ENCODE measurements at places on chromosomes 3 and 15. TPM values are rescaled to one million over a fixed set of nuclear protein-coding genes. Genes with fewer than 3 reads are reported as not detected.

- H3K36me3 ChIP-seq, result peaks cover 5% of the 10 kb centered on the region
- H3K27ac ChIP-seq, result no peak overlapping the region
- H3K27me3 ChIP-seq, result no peaks in the 10 kb centered on the region
- no peak overlapping the region for H3K4me3 ChIP-seq
Measured at GRCh38 chr3:59978979-59979378, 929.2 kb upstream of the CFAP20DC start.

CLDN18 gene
- total RNA-seq, result not detected

SPTBN5 gene
- total RNA-seq, result 1.6 TPM

DNA sequence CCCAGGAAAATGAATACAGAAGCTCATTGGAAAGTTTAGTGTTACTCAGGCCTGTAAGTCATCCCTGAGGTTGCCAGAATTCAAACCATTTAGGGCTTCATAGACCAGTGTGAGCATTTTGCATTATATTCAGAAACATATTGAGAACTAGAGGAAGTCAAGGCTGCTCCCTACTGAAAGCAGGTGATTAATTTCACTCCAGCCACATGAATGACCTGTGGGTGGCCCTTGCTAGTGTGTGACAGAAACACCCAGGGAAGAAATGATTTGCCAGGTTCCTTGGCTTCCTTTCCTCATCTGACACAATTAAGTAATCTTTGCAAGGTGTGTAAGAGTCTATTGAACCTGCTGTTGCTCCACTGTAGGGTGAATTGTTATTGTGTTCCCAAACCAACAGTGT lies 61.8 kb downstream of the GAP43 start:
- H3K4me1 ChIP-seq, result peaks cover 2% of the 10 kb centered on the region
- H3K36me3 ChIP-seq, result no peaks in the 10 kb centered on the region
- no peak overlapping the region for H3K27ac ChIP-seq
- DNase-seq, result no peak
- no peak overlapping the region for H3K4me3 ChIP-seq

RNU5B-1 gene
- total RNA-seq, result 27.3 TPM

LSMEM2 gene
- not detected for total RNA-seq

GRCh38 chr3:66419036-66419435 lies 81.8 kb downstream of the LRIG1 start:
- DNase-seq, result no peak
- H3K36me3 ChIP-seq, result peaks cover 24% of the 10 kb centered on the region
- H3K27me3 ChIP-seq, result no peaks in the 10 kb centered on the region
- no peak overlapping the region for H3K27ac ChIP-seq
- H3K4me1 ChIP-seq, result peaks cover 7% of the 10 kb centered on the region

ZMYND10 gene
- total RNA-seq, result 2.2 TPM

DNA sequence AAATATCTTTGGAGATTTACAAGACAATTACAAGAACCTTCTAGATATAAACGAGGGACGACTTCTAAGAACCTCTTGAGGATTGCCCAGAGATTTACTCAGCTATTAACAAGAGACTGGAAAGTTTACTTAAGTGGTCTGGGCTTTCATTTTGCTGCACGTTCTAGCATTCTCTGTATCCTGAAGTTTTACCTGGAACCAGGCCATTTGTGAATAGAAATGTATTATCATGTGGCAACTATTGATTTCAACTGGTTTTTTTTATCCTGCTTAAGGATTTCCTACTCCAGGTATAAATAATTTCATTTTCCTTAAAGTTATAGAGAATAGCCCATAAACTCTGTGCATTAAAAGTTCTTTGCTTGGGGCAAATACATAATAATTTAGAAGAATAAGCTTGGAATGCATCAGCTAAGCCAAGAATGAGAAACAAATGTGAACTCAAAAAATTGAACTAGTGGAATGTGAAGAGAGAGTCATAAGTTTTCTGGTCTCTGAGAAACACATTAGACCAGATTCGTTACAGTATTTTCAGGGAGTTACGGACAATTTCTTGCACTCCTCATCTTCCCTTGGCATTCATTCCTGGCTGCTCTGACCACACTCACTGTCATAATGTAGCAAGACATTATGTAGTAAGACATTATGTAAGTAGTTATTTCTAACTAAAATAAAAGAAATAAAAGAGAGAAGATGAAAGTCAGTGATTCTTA lies 1.3 kb downstream of the AQP9 start:
- H3K27ac ChIP-seq, result no peak overlapping the region
- H3K4me1 ChIP-seq, result no peaks in the 10 kb centered on the region
- H3K27me3 ChIP-seq, result peaks cover 15% of the 10 kb centered on the region
- no peak for DNase-seq
- no peaks in the 10 kb centered on the region for H3K36me3 ChIP-seq

DNA sequence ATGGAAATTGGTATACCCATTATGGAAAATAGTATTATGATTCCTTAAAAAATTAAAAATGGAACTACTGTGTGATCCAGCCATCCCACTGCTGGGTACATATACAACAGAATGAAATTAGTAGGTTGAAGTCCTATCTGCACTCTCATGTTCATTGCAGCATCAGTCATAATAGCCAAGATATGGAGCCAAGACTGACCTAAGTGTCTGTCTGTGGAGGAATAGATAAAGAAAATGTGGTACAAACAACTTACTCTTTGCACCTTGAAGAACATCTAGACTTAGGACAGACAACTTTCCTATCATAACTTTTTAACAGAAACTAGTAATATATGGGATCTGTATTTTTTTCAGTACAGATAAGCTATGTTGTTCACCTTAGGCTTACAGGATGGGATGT lies 30.0 kb upstream of the PPARG start:
- H3K27ac ChIP-seq, result no peak overlapping the region
- no peak for DNase-seq
- no peaks in the 10 kb centered on the region for H3K4me1 ChIP-seq
- H3K27me3 ChIP-seq, result peaks cover 4% of the 10 kb centered on the region

DNA sequence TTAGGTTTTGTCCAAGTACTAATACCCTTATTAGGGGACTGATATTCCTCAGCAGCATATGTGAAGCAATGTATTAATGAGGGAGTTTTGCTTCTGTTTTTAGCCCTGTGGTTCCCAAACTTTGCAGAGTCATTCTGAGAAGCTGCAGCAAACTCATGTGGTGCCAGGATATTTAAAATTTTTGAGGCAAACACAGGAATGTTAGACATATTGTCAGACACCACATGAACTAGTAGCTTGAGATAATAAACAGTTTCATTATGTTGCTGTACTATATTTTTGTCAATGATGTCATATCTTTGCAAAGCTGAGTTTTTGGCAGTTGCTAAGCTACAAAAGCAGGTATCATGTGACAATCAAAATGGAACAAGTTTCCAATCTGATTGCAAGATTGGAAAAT lies 36.6 kb downstream of the ATP6V1A start:
- H3K27ac ChIP-seq, result no peak overlapping the region
- no peaks in the 10 kb centered on the region for H3K27me3 ChIP-seq
- no peak for DNase-seq
- H3K4me3 ChIP-seq, result no peak overlapping the region
- H3K36me3 ChIP-seq, result peaks cover 2% of the 10 kb centered on the region
- H3K4me1 ChIP-seq, result peaks cover 6% of the 10 kb centered on the region

DNA sequence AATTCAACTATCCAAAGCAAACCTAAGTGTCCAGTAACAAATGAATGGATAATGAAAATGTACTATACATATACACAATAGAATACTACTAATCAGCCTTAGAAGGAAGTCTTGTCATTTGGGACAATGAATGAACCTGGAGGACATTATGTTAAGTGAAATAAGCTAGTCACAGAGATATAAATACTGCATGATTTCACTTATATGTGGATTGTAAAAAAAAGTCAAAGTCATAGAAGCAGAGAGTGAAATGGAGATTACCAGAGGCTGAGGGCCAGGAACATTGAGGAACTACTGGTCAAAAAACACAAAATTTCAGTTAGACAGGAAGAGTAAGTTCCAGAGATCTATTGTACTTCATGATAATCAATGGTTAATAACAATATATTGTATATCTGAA lies 33.6 kb downstream of the MYO5A start:
- no peaks in the 10 kb centered on the region for H3K27me3 ChIP-seq
- no peak for DNase-seq
- no peak overlapping the region for H3K4me3 ChIP-seq
- H3K27ac ChIP-seq, result no peak overlapping the region
- peaks cover 8% of the 10 kb centered on the region for H3K36me3 ChIP-seq

CD80 gene
- total RNA-seq, result 11.6 TPM

DNA sequence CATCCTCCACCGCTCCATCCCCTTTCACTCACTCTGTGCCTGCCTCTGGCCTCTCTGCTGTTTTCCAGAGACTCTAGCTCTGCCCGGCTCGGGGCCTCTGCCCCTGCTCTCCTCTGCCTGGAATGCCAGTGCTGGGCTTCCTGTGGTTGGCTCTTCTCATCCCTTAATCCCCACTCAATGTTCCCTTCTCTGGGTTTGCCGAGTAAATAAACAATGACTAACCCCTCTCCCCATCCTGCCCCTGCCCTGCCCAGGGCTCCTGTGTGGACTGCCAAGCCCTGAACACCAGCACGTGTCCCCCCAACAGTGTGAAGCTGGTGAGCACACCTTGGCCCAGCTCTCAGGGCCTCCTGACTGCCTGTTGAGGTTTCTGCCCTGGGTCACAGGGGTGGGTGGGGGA lies 12.2 kb downstream of the STAB1 start:
- no peaks in the 10 kb centered on the region for H3K27me3 ChIP-seq
- H3K36me3 ChIP-seq, result no peaks in the 10 kb centered on the region
- no peak overlapping the region for H3K4me3 ChIP-seq
- H3K27ac ChIP-seq, result no peak overlapping the region

- no peaks in the 10 kb centered on the region for H3K4me1 ChIP-seq
- H3K27me3 ChIP-seq, result no peaks in the 10 kb centered on the region
- H3K27ac ChIP-seq, result no peak overlapping the region
- DNase-seq, result no peak
Measured at GRCh38 chr3:96214941-96215340, 599.5 kb upstream of the EPHA6 start.

GRCh38 chr15:33149919-33150318 lies 44.6 kb downstream of the FMN1 start:
- DNase-seq, result no peak
- H3K4me1 ChIP-seq, result peaks cover 24% of the 10 kb centered on the region
- no peaks in the 10 kb centered on the region for H3K36me3 ChIP-seq
- no peak overlapping the region for H3K4me3 ChIP-seq
- H3K27ac ChIP-seq, result no peak overlapping the region
- H3K27me3 ChIP-seq, result peaks cover 16% of the 10 kb centered on the region

RAB6B gene
- total RNA-seq, result 0.39 TPM

CFAP91 gene
- total RNA-seq, result 0.94 TPM

DNA sequence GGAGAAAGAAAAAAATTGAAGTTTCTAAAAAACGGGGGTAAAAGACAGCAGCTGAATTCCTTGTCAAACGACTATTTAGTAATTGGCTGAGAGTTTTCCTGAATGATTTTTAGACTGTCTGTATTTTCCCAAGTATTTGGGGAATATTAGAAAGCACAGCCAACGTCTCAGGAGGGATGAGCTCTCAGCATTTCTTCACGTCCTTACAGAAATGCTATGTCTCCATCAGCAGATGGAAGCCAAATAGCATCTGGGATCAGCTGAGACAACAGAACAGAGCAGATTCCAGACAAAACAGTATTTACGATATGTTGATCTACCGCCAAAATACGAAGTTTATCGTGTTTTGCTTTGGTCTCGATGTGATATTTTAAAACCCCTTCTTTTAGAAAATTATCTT lies 5.3 kb upstream of the TMC3 start:
- peaks cover 4% of the 10 kb centered on the region for H3K36me3 ChIP-seq
- no peaks in the 10 kb centered on the region for H3K27me3 ChIP-seq
- peaks cover 5% of the 10 kb centered on the region for H3K4me1 ChIP-seq
- DNase-seq, result no peak

IGSF10 gene
- not detected for total RNA-seq

OR5K2 gene
- not detected for total RNA-seq

GRCh38 chr15:79410237-79410636 lies 21.9 kb upstream of the MINAR1 start:
- DNase-seq, result no peak
- H3K27me3 ChIP-seq, result peaks cover 3% of the 10 kb centered on the region
- H3K4me3 ChIP-seq, result no peak overlapping the region
- no peaks in the 10 kb centered on the region for H3K36me3 ChIP-seq
- no peak overlapping the region for H3K27ac ChIP-seq
- no peaks in the 10 kb centered on the region for H3K4me1 ChIP-seq

GRCh38 chr3:194952841-194953241 lies 267.2 kb downstream of the FAM43A start:
- no peaks in the 10 kb centered on the region for H3K36me3 ChIP-seq
- H3K4me3 ChIP-seq, result no peak overlapping the region

DNA sequence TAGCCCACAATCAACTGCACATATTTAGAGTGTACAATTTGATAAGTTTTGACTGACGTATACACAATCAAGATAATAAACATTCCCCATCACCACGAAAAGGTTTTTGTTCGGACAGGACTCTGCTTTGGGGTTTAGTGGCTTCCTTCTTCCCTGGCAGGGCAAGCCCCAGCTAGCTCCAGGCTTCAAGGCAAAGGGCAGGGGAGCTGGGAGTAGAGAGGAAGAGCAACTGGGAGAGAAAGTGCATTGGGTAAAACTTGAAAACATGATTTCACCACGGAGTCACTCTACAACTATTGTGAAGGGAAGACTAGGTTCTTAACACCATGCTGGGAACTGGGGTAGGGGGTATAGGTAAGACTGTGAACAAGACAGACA lies 185.1 kb upstream of the UBE2E1 start:
- H3K4me3 ChIP-seq, result no peak overlapping the region
- peaks cover 7% of the 10 kb centered on the region for H3K36me3 ChIP-seq
- no peak overlapping the region for H3K27ac ChIP-seq
- H3K27me3 ChIP-seq, result peaks cover 2% of the 10 kb centered on the region
- peaks cover 6% of the 10 kb centered on the region for H3K4me1 ChIP-seq

EDEM1 gene
- total RNA-seq, result 92.5 TPM

DNA sequence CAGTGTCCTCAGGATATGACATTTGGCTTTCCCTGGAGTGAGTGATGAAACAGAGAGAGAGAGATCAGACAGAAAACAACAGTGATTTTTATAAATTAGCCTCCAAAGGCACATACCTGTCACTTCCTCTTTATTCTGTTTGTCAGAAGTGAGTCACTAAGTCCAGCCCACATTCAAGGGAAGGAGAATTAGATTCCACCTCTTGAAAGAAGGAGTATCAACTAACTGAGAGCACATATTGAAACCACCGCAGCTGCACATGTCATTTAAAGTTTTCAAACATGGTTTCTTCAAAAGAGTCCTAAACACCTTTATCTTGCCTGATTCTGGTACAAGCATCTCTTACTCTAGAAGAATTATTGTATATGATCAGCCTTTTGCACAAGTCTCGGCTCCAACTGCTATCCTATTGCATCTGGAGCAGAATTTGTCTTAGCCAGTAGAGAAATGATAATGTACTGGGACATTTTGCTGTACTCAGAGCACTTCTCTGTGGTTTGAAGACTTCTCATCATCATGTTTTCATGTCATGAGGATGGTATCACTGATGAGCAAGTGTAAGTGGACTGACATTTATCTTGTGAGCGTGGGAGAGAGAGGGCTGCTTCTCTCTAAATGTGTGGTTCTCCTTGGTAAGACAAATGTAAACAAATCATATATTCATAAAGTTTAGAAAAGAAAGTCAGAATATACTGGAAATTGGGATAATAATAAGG lies 338.9 kb upstream of the CFAP20DC start:
- H3K27me3 ChIP-seq, result no peaks in the 10 kb centered on the region
- no peak for DNase-seq
- H3K36me3 ChIP-seq, result peaks cover 1% of the 10 kb centered on the region
- peaks cover 14% of the 10 kb centered on the region for H3K4me1 ChIP-seq

All from activated naive CD8-positive, alpha-beta T cell treated with anti-CD3 and anti-CD28 coated beads, Interleukin-2, amount 10 ng/mL, durations not matched to agents 7 days and 5 days (primary cell).